ENCODE measurements at places on chromosomes 5 and 9.

DNA sequence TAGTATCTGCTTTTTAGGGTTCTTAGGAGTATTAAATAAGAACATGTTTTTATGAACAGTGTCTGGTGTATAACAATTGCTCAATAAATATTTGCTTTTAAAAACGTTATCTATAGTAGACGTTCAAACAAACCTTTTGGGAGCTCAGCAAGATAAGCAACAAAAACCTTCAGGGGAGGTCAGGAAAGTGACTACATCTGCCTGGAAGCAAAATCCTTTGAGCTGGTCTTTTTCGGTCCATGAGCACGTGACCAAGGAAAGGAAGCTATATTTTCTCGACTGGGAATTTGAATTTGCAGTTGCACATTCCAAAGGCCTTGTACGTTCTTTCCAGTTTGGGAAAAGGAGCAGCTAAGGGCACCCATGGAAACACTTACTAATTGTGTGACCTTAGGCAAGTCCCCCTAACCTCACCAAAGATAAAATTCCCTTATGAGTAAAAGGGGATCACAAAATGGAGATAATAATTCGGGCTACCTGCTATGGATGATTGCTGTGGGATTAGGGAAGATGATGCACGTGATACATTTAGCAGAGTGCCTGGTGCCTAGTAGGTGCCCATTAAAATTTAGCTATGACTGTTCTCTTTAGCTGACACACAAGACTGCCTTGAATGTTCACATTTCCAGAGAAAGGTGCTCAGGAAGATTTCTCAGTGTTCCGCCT is 45.4 kb downstream of the PTTG1 start:
- no peak for DNase-seq

DNA sequence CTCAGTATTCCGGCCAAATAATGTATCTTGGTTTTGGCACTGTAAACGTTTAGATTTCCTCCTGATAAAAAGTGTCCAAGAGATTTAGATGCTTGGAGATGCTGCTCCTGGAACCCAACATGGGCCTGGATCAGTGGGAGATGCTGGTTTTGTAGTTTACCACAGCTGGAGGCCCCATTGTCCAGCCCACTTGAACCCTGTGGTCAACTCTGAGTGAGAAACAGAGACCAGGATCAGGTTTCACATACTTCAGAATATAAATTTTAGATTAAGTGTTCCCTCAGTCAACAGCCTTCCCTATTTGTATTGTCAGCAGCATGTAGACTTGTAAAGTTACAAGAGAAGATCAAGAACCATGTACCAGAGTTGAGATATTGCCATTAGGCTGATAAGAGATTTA is 144.7 kb upstream of the C9orf72 start:
- no peak for DNase-seq

GRCh38 chr5:71971862-71972261 is 135.4 kb upstream of the MAP1B start:
- no peak for DNase-seq

DNA sequence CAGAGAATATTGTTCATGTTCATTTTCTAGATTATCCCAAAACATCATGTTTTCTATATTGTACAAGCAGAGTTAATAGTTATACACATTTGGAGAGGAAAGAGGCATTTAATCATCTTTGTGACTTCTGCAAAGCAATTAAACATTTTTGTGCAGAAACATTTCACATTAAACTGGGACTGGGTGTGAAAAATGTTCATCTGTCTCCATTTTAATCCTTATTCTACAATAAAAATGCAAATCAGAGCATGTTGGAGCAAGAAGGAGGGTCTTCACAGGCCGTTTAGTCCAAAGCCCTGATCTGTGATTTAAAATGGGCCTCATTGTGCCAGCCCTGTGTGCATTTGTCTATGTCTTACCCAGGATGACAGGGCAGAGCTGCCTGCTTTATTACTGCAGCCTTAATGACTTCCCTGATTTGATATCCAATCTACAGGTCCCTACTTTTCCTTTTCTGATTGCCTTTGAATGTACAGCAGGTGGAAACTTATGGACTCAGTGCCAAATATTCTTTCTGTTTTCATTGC is 183.5 kb downstream of the CAVIN4 start:
- DNase-seq = no peak

GRCh38 chr9:111731928-111732327 is 62.8 kb downstream of the SHOC1 start:
- no peak for DNase-seq

DNA sequence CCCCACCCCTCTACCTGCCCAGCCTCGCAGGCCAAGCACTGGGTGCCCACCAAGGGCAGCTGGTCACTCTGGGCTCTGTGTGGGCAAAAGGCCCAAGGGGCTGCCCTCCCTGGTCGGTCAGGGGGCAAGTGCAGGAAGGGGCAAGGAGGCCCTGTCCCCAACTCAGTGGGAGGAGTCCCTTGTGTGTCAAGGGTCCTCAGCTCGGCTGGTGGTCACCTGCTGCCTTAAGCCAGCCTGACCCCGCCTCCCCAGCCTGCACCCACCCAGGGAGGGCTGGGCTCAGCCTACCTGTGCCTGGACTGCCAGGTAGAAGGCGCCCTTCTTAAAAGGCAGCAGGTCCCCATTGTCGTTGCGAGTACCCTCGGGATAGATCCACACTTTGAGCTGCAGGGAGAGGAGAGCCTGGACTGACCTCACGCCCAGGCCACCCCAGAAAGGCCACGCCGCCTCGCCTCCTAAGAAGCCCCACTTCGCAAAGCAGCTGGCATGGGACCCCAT is 10.9 kb downstream of the AGPAT2 start:
- no peak for DNase-seq

GRCh38 chr5:69502367-69502766 is 9.8 kb downstream of the OCLN start:
- DNase-seq = no peak

GRCh38 chr5:125575891-125576505 is 829.6 kb upstream of the ZNF608 start:
- no peak for DNase-seq

GRCh38 chr9:9352877-9353481 is 1259.8 kb downstream of the PTPRD start:
- no peak for DNase-seq

- no peak for DNase-seq
Observed at GRCh38 chr9:77864211-77864889, 167.3 kb downstream of the GNAQ start.

DNA sequence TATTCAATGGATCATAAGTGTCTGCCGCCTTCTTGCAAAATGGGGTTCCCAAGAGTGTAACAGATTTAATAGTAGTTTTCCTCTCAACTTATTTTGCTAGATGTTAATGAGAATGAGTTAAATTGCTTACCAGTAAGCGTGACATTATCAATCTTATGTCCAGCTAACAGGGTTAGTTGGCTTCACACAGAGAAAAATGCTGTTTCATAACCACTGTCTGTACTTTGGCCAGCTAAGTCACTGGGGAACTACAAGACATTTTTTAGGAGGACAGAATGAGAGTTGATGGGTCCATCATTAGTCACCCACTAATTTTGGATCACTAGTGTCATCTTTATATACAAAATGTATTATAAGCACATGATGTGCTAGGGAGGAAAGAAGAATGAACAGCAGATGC is 1.4 kb downstream of the CDC37L1 start:
- no peak for DNase-seq

GRCh38 chr9:103661663-103662062 is 432.4 kb upstream of the SMC2 start:
- no peak for DNase-seq

DNA sequence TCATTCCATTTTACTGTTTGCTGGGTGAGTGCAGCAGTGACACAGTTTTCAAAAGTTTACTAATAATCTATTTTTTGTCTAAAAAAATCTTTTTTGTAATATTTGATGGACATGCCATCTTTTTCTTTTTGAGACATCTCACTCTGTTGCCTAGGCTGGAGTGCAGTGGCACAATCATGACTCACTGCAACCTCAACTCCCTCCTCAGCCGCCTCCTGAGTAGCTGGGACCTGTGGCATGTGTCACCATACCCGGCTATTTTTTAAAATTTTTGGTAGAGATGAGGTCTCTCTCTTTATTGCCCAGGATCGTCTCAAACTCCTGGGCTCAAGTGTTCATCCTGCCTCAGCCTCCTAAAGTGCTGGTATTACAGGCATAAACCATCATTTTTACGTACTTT is 86.0 kb downstream of the KDM4C start:
- DNase-seq = no peak

GRCh38 chr9:5389109-5389732 is 48.5 kb downstream of the PLGRKT start:
- DNase-seq = no peak

DNA sequence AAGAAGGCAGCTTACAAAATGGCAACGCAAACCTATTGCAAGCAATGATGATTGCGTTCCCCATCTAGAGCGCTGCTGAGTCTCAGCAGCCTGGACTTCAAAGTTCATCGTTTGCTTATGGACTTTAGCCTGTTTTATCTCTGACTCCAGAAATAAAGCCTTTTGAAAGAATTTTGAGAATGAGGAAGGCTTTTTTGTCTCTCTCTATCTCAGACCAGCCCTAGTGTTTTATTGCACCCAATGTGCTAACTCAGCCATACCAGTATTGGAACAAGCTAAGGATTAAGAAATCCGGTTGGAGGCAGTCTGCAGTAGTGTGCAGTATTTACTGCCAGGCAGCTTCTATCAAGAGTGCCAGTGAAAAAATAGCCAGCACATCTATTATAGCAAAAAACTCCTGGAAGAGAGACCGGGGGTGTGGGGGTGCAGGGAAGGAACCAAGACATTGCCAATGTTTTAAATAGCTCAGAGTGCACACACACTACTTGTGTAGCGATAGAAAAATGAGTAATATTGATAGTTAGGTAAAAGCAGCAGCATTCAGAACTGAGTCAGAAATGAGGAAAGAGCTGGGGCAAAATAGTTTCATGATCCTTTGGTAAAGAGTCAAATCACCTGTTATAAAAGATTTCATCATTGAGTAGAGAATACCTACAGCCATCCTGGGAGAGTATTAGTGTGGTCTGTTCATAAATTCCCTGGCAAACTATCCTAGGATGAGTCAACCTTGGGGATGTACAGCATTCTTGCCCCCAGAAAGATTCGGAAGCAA is 219.0 kb downstream of the ZNF608 start:
- DNase-seq = no peak

GRCh38 chr9:128575469-128575868 is 23.1 kb downstream of the SPTAN1 start:
- no peak for DNase-seq

- DNase-seq = no peak
Observed at GRCh38 chr5:169435506-169436229, 134.7 kb upstream of the SLIT3 start.

- no peak for DNase-seq
Observed at GRCh38 chr5:58842852-58843251, 260.0 kb downstream of the RAB3C start.

DNA sequence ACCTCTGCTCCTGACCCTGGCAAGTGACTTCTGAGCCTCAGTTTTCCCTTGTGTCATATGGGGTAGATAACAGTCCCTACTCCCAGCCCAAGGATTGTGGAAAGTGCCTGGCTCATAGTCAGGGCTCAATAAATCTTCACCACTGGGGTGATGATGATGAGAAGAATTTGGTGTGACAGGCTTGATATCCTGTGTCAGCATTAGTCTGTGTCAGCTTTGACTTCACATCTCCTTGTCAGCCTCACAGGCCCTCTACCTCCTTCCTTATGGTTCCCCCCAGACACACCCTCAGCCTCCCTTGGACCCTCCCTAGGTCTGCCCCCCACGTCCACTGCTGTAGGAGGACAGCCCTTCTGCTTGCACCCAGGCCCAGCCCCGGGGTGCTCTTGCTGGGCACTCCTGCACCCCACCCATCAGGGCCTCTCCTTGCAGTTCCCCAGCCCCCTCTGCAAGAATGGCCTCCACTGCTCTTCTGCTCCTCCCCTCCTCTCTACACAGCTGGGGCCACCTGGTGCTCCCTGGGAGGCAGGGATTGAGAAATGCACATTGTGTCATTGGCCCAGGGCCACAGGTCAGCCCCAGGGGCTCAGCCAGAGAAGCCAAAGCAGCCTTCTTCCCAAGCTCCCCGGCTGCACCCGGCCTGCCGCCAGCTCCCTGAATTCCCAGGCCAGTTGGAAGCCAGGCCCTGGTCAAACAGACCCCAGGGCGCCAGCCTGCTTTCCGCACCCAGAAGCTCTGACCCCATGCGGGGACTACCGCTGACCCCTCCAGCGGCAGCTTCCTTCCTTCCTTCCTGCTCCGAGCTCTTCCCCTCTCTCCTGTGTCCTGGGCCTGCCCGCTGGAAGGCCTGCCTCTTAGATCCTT is 7.7 kb downstream of the FGFR4 start:
- no peak for DNase-seq

GRCh38 chr5:167008705-167009104 is 1282.7 kb upstream of the WWC1 start:
- DNase-seq = no peak

DNA sequence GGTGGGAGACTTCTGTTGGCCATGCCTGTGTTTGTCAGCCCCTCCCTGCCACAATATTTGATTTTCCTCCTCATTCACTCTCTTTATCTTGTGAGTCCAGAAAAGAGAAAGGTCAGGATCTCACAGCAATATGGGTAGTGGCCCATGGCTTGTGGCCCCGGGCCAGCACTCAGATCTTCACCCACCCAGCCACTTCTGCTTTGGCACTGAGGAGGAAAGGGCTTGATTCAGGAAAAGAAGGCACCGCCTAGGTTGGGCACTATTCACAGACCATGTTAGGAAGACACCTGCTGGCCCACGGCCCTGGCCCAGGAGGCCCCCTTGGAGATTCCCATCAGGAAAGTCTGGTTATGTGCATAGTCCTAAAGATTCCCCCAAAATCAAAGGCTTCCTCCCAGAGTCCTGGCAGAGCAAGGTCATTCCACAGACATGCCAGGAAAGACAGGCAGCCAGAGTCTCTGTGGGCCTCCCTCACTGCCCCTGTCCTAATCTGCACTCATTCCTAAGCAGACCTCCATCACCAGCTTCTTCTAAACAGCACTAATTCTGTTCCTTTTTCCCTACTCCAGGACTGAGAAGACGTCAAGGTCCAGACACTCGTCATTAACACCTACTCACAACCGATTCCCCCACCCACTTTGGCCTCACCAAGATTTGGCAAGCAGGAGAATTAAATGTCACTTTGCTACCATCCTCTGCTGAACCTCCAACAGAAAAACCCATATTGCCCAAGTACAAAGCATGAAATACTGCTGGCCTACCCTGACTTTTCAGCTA is 179.3 kb downstream of the DEPDC1B start:
- DNase-seq = no peak

- DNase-seq = no peak
Observed at GRCh38 chr9:33651125-33651524, 127.1 kb downstream of the ANKRD18B start.

DNA sequence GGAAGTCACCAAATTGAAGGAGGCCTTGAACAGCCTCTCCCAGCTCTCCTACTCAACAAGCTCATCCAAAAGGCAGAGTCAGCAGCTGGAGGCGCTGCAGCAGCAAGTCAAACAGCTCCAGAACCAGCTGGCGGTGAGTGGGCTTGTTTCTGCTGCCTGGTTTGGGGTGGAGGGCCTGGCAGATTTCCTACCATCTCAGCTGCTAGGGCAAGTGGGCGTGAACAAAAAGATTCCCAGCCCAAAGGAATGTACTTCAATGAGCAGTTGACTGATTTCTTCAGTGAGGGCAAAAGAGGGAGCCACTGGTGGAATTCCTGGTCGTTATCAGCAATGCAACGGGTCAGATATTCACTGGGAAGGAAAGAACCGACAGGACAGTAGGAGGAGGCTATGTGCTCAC is 12.6 kb upstream of the TTC23L start:
- no peak for DNase-seq
